Stimulated activated CD8-positive, alpha-beta memory T cell treated with anti-CD3 and anti-CD28 coated beads, Interleukin-7, amount 100 ng/mL, for 1 hour (primary cell): ENCODE measurements at places on chromosomes 7 and 10.

- no peak for DNase-seq
Observed at GRCh38 chr10:116045366-116046356, 227.3 kb downstream of the GFRA1 start.

- no peak for DNase-seq
Observed at GRCh38 chr10:92470026-92470425, 103.9 kb downstream of the IDE start.

DNA sequence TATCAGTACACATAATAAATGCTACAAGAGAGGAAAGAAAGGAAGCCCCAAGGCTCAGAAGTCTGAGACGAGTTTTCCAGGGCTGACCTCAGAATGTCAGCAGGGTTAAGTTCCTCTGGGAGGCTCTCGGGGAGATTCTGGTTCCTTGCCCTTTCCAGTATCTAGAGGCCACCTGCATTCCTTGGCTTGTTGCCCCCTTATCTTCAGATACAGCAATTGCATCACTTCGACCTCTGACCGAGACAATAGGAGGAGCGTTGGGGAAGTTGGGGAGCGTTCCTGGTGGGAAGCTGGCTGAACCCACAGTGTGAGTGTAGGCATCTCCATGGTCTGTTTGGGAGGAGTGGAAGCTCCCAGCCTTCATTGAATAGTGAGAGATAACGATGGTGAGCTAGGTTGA lies 72.0 kb upstream of the MTPN start:
- DNase-seq = no peak

- DNase-seq = no peak
Observed at GRCh38 chr7:28750981-28751380, 207.1 kb downstream of the TRIL start.

DNA sequence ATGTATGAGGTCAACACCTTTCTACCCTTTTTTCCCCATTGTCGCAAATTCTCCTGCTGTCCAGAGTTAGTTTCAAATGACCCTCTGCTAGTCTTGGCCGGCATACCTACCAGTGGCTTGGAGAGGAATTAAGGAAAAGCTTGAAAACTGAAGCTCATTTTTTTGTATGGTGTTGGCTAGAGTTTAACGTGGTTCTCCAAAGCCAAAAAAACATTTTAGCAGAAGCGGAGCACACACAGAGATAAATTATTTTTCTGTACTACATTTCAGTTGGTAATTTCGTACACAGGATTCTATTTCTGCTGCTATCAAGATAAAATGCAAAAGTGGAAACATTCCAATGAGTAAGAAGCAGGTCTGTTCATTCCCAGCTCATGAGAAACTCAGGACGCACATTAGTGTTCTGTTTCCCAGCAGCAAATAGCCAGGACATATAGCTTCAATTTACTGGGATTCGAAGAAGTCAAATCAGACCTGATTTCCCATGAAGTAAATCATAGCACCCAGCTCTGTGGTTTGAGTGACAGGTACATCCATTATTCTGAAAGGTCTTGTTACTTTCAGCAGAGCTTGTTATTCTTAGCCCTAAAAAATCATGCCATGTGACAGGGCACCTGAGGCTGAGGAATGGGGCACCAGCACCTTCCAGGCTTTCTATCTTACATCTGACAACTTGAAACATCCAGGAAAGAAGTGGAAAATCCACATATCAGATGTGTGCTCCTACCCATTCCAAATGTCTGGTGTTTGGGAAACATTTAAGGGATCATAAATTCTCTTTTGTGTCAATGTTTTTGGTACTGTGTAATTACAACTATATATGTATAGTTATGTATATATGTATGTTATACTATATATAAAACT lies 215.9 kb upstream of the C7orf33 start:
- DNase-seq = no peak

DNA sequence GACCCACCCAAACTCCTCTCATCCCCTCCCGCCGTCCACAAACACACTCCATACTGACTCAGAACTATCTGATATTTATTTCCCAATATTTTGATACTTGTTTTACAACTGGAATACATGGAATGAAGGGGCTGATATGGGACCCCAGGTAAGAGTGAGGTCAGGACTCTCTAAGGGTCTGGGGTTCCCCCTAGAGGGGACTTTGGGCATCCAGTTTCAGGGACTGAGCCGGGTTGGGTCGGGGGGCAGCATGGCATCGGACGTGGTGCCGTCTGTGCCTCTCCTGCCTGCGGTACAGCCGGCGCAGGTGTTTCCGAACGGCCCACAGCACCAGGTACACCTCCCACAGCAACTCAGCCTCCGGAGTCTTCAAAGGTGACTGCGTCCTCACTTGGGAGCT lies 7.5 kb downstream of the SPACDR start:
- DNase-seq = no peak

- DNase-seq = no peak
Observed at GRCh38 chr7:135253851-135254771, 20.5 kb downstream of the STRA8 start.
